CD4-positive, alpha-beta T cell treated with Interleukin-17A for 1 hour (primary cell): ENCODE measurements at places on chromosomes 7 and 10.

DNA sequence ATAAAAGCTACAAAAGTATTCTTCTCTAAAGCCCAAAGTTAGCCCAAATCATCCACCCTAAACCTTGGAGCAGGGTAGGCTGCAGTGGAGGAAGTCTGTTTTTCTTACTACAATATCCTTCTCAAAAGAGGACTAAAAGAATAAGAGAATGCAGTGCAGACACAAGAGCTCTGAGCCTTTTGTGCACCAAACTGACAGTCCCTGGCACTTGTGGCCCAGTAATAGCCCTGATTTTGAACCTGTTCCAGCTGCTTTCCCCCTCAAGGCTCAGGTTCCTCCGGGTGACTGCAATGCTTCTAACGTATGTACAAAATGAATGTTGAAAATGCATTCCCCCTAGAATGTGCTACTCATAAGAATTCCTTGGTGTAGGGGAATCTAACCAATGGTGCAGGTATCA lies 154.4 kb downstream of the JAZF1 start:
- DNase-seq: no peak

GRCh38 chr10:97534746-97535367 lies 36.1 kb downstream of the UBTD1 start:
- peak; percentile 13 for DNase-seq

DNA sequence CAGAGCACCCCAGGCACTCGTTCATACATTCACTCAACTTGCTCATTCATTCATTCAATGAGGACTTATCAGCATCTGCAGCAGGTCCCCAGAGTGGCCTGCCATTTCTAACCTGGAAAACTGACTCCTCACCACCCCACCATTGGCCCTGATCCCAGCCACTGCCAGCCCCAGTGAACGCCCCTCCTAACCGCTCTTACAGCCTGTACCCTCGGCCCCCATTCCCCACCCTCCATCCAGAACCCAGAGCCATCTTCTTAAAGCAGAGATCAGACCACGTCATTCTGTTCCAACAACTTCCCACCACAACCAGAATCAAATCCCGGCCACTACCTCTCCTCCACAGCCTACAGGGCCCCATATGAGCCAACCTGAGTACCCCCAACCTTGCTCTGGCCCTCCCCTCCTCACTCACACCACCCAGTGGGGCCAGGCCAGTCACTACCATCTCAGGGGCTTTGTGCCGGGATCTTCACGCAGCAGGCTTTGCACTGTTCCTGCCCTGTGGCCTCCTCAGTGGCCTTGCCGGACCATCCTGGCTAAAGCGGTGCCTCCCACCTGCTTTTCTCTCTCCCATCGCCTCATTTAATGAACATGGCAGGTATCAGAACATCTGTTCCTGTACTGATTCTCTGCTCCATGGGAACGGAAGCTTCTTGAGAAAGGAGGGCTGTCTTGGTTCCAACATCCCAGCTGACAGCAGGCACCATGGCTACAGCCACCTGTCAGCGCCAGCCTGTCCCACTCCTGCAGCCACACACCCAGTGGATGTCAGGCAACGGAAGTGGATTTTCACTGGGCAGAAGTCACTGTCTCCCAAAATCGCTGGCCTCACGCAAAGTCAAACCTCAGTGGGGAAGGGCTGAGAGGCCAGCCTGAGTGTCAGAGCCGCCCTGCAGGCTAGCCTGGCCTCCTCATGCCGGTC lies 45.4 kb downstream of the FAM53B start:
- DNase-seq: no peak

GRCh38 chr10:30464675-30465074 lies 30.7 kb downstream of the MAP3K8 start:
- no peak for DNase-seq

- no peak for DNase-seq
These were observed 96.0 kb downstream of the NRCAM start for GRCh38 chr7:108360058-108360800.

GRCh38 chr10:59704630-59705029 lies 5.0 kb downstream of the SLC16A9 start:
- DNase-seq: no peak

- no peak for DNase-seq
These were observed 1111.6 kb upstream of the SORCS1 start for GRCh38 chr10:108275895-108276685.

DNA sequence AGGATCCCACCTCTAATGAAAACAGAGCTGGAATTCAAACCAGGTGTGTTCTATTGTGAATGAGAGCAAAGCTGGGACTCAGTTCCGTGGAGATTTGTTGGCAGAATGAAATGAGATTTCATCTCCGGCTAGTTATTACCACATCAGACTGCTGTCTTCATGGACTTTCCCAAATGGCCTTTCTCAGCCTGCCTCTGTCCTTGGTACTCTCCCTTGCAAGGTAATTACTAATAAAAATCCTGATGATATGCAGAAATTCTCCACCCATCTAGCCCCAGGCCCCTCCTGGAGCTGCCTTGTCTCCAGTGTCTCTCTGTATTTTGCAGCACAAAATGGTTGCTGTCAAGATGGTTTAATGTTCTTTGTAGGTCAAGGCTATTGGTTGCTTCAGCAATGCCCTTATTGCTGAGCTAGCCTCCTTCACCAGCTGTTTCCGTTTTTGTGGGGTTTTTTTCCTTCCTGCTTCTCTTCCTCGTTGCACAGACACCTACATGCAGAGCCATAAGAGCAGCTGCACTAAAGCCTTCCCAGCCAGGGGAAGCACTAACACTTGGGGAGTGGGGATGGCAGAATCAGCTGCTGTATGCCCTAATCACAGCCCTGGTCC lies 185.0 kb upstream of the GHITM start:
- no peak for DNase-seq

DNA sequence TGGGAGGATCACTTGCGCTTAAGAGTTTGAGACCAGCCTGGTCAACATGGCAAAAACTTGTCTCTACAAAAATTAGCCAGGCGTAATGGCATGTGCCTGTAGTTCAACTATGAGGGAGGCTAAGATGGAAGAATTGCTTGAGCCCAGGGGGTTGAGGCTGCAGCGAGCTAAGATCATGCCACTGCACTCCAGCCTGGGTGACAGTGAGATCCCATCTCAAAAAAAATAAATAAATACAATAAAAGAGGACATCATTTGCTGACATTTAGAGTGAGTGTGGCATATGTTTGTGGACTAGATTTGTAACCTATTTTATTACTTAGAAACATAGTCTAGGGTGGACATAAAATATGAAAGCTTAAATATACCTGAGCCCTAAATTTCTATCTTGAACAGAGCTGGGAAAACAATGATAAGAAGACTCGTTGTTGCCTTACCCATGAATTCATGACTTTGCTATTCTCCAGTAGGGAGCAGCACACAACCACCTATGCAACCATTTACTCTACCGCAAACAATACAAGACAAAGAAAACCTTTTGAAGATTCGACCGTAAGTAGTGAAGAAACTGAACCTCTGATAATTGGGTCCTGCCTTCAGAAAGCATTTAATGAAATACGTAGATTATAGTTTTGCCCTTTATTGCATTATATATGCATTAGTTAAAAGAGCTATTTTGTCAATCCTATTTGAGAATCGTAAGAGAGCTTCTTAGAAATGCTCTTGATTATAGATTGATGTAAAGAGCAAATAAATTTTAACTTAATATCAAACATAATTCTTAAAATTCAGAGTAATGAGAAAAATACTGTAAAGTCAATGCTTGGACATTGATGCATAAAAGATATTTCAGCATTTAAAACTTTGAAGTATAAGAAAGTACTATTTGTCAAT lies 83.5 kb downstream of the GNAT3 start:
- no peak for DNase-seq

- no peak for DNase-seq
These were observed 24.8 kb downstream of the PCBD1 start for GRCh38 chr10:70863470-70864160.

GRCh38 chr7:109836016-109836415 lies 1254.9 kb upstream of the LRRN3 start:
- DNase-seq: no peak

DNA sequence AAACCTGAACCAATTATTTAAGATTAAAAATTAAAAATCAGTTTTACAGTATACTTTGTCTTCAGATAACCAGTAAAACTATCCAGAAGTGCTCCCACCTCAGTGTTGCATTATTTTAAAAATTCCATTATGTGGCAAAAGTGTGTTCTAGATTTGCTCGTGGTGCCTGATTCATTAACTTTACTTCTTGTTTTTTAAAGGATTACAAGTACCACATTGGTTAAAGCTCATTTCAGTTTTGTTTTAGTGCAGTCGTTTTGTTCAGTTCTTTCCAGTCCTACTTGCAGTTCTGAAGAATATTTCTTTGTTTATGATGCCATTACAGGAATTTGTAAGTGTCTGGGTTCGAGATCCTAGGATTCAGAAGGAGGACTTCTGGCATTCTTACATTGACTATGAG lies 69.0 kb downstream of the SNX10 start:
- DNase-seq: no peak

GRCh38 chr7:142916508-142916907 lies 17.0 kb downstream of the TRPV5 start:
- no peak for DNase-seq

GRCh38 chr10:59324597-59324996 lies 37.8 kb downstream of the FAM13C start:
- no peak for DNase-seq

DNA sequence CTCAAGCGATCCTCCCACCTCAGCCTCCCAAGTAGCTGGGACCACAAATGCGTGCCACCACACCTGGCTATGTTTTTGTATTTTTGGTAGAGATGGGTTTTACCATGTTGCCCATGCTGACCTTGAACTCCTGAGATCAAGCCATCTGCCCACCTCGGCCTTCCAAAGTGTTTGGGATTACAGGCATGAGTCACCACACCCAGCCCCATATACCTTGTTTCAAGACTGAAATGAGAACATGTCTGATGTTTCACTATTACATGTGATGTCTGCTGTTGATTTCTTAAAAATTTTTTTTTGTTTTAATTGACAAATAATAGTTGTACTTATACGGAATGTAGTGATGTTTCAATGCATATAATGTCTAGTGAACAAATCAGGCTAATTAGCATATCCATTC lies 14.5 kb downstream of the KLHL7 start:
- DNase-seq: no peak

- no peak for DNase-seq
These were observed 224.4 kb downstream of the C7orf25 start for GRCh38 chr7:42687211-42688055.
